ENCODE measurements at places on chromosomes 2 and 18.

DNA sequence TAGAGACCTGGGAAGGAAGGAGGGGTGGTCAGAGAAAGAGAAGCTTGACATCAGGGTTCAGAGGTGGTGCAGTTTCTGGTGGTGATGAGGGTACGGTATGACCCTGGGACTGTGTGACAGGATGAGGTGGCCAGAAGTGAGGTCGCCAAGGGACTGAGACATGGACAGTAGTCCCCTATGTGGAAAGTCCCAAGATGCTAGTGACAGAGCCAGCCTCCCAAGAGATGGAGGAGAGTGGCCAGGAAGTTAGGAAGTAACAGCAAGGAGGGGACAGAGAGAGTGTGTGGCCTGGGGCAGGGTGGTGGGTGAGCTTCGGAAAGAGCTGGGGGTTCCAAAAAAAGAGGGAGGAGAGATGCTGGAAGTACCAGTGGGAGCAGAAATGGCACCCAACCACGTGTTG lies 66.0 kb downstream of the SMAD7 start:
- no peak for DNase-seq

DNA sequence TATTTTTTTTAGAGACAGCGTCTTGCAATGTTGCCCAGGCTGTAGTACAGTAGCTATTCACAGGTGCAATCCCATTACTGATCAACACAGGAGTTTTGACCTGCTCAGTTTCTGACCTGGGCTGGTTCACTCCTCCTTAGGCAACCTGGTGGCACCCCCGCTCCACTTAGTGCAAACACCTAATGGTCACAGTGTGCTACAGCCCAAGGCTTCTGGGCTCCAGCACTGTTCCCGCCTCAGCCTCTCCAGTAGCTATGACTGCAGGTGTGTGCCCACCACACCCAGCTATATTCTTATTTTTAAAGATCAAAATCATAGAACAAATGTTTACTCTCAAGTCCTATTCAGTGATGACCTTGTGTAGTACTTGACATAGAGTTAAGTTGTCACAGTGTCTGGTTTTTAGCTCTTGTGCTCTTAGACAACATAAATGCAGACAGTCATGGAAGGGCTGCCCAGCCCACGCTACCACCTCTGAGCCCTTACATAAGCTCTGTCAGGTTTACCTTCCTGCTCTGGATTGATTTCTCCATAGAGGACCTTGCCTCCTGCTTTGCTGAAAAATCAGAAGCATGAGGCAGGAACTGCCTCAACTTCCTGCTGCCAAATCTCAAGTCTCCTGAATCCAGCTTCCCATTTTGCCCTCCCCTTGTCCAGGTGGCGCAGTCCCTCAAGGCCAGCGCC lies 82.2 kb upstream of the SLC1A4 start:
- no peak for DNase-seq

DNA sequence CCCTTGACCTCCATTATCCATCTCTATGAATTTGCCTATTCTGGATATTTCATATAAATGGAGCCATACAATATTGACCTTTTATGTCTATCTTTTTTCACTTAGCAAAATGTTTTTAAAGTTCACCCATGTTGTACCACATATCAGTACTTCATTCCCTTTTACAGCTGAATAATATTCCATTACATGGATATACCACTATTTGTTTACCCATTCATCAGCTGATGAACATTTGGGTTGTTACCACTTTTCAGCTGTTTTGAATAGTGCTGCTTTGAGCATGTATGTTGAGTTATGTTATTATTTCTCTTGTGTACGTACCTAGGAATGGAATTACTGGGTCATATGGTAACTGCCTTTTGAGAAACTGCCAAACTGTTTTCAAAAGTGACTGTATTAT lies 93.7 kb upstream of the DNMT3A start:
- DNase-seq = no peak

GRCh38 chr2:58186501-58186900 lies 54.6 kb downstream of the FANCL start:
- DNase-seq = no peak

GRCh38 chr2:190879474-190880377 lies 895 bp upstream of the GLS start:
- DNase-seq = peak; percentile 59

DNA sequence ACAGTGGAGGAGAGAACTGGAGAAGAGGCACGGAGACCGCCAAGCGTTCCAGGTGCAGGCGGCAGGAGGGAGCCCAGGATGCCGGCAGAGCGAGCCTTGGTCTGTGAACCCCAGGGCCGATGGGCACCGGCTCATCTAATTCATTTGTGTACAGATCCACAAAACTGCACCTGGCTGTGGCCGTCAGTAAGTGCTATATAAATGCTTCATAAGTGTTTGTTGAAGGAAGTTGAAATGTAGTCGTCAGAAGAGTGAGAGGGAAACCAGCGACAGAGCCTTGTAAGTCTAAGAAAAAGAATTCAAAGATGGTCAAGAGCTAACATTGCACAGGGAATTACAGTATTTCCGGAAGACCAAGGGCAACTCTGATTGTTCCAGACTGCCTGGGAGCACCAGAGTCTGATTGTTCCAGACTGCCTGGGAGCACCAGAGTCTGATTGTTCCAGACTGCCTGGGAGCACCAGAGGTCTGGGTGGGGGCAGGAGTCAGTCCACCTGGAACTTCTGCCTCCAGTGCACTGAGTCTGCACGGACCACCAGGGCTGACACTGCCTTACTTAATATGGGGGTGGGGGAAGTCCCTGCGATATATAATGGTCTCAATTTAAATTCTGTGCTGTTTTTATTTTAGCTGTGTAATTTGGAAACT lies 112.3 kb downstream of the BCL2 start:
- no peak for DNase-seq

DNA sequence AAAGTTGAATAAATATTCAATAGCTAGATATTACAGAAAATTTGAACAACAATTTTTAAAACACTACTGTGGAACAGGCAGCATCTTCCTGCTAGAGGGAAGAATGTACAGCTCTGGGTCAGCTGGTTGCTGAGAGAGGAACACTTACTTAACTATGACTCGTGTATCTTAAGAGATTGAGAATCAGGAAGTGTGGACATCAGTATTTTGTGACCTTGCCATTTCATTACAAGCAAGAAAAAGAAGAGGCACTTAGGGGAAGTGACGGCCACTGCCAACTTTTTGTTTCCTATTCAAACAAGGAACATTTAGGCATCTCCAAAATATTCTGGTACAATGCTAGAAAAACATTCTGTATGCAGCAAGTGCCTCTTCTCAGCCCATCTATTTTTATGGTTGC lies 45.9 kb downstream of the ITPRID2 start:
- DNase-seq = no peak

- no peak for DNase-seq
Measured at GRCh38 chr2:127705391-127706065, 4.2 kb downstream of the SFT2D3 start.

DNA sequence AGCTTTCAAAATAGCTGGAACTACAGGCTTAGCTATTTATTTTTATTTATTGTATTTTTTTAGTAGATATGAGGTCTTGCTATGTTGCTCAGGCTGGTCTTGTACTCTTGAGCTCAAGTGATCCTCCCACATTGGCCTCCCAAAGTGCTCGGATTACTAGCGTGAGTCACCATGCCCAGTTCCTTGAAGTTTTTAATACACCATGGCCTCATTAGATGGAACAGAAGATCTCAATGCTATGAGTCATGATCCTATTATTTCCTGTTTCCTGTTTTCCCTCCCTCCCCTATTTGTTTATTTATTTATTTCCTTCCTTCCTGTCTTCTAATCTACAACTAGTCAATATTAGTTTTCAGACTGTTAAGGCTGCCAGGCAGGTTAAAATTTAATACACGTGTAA lies 309.0 kb downstream of the CMPK2 start:
- DNase-seq = no peak

DNA sequence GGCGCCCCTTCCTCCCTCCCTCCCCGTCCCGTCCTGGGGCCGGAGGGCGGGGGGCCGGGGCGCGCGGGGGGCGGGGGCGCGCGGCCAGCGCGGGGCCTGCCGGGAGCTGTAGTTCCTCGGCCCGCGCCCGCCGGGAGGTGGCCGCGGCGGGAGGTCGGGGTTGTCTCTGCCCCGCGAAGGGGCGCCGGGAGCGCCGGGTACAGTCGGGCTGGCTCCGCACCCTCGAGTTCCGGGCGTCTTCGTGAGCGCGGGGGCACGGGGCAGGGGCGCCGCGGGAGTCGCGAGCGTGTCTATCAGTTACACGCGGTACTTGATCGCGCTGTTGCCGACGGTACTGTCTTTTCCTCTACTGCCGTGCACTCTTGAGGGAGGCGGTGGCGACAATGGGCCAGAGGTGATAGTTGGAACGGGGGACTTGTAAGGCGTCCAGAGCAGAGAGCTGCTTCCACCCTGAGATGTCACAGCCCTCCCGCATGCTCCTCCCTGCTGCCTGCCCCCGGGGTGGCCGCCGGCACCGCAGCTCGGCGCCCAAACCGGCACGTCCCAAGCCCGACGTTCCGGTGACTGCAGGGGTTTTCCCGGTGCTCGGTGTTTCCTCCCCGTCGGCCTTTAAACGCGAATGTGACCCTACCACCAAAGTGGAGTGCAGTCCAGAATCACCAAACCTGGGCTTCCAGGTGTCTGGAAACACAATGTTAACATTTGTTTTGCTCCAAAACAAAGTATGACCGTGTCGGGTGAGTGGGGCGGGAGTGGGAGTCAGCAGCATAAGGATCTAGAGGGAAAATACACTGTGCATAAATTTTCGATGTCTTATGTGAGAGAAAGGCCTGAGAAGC lies at the start of gene PRKD3:
Gene PRKD3, minus strand, starts transcription at position 48 of the 839 bp plus-strand sequence. CDS start 8,309 bp downstream, outside the sequence.
- DNase-seq = peak; percentile 59

DNA sequence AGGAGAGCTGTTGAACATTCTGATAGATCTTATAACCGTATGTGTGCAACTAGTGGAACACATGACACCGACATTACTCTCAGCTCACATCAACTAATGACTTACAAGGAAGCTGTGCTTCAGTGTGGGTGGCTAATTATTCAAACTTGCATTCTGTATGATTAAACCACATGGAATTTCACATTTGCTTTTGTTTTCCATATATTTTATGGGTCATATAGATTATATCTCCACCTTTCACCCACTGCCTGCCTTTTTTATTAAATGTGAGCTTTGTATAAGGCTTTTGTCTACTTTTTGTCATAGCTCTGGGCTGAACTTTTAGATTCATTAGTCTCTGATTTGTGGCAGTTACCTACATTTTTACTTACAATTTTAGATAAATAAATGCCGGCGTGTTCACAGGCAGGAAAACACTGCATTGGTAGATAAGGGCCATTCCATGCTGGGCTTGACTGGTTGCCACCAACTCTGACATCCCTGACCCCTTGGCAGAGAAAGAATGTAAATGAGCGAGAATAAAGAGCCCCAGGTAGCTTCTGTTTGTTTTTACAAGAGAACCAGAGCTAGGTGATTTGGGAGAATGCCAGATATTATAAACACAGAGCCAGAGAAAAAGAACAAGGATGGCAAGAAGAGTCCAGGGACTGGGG lies 35.7 kb downstream of the LYPD6 start:
- no peak for DNase-seq

- no peak for DNase-seq
Measured at GRCh38 chr2:201137505-201138400, 21.8 kb downstream of the CFLAR start.

DNA sequence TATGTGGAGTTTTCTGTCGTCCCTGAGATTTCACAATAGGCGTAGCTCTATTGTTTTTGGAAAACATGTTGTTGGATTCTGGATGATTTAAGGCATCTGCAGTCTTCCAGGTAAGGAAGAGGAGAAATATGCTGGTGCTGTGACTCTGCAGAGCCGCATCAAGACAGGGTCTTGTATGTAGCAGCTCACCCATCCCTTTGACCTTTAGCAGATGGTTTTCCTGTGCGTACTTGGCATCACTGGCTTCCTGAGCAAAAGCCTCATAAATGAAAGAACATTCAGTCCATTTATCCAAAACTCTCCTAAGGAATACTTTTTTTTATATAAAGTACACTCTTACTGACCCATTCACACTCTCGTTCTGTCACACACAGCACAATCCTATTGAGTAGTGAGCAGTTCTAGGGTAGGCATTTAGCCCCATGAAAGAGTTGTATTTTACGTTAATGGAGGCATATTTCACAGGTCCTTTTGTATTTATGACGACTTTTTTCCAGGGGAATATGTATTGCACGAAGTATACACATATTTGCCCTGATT lies 443.9 kb downstream of the STK39 start:
- no peak for DNase-seq

DNA sequence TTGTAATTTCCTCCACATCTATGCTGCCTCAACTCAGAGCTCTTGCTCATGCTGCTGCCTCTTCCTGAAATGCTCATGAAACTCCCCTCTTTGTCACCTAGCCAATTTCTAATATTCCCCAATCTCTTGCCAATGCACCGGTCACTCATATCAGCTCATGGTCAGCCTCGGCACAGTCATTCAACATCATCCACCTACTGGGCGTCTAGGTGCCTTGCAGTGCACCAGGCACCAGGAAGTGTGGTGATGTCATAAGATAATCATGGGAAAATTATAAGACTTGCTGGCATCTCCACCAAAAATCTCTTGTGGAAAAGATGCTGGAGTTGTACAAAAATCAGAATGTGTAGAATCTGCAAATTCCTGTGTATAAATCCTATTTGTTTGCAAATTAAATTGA lies 52.6 kb upstream of the RAB27B start:
- DNase-seq = no peak

DNA sequence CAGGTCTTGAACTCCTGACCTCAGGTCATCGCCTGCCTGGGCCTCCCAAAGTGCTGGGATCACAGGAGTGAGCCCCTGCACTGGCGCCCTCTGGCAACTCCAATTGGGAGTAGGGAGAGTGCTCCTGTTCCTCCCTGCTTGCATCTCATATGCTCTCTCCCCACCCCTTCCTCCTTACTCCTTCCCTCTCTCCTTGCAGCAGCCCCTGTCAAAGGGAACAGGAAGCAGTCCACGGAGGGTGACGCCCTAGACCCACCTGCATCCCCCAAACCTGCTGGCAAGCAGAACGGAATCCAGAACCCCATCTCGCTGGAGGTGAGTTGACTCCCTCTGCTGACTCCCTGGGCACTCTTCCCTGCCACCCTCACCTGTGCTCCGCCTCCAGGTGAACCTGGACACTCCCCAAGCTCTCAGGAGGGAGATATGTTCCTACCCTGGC lies 10.7 kb downstream of the ARID5A start:
- DNase-seq = no peak

- no peak for DNase-seq
Measured at GRCh38 chr2:71500426-71501079, 47.2 kb downstream of the DYSF start.

DNA sequence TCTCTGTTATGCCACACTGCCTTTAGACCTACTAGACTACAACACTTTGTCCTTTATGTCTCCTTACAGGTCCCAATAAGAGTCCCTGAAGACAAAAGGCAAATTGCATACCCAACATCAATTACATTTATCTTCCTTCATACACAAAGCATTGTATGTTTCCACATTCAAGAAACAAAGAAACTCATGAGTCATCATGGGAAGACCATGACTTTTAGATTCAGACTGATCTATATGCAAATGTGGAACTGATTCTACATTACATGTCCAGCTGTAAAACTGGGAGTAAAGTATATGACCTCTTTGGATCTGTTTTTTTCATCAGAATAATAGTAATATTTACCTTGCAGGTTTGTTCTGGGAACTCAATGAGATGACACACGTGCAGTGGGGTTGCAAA lies 25.2 kb upstream of the HNMT start:
- no peak for DNase-seq
